Kidney (tissue), 22 donors: ENCODE measurements at places on chromosomes 4 and X.

DNA sequence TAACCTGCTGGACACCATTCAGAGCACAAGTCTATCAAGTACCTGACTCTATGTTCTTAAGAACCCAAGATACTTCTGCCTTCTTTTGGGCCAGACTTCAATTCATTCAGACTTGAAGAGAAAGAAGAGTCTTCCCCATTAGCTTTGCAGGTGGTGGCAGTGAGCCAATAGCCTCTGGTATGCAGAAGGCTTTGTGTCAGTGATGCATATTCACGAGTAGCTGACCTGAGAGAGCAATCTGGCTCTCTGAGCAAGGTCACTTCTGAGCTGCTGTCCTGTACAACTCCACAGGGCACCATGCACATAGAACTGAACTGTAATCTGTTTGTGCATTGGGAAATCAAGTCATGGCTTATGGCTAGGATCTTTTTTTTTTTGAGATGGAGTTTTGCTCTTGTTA, 39.9 kb upstream of the SPINK2 start:
- no peak for DNase-seq

DNA sequence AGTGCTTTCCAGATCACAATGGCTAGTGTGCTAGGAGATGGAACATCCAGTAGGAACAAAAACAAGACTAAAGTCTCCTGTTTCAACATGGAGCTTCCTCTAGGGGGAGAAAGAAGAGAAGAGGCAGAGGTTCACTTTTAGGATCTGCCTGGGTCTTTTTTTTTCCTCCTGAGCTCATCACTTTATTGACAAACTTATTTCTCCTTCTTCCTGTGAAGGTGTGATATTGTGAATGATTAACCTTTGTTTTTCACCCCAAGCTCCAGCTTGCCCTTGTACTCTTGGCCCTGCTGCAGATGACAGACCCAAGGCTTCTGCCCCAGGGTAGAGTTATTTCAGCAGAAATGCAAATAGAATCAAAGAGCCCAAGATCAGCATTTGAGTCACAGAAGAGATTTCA, 13.5 kb downstream of the PAGE4 start:
- DNase-seq, result no peak

GRCh38 chr4:105710012-105710600, 1.5 kb downstream of the GSTCD start:
- peak; percentile 2 for DNase-seq

GRCh38 chr4:1404573-1405253, 1.5 kb downstream of the NKX1-1 start:
- DNase-seq, result peak; percentile 58

DNA sequence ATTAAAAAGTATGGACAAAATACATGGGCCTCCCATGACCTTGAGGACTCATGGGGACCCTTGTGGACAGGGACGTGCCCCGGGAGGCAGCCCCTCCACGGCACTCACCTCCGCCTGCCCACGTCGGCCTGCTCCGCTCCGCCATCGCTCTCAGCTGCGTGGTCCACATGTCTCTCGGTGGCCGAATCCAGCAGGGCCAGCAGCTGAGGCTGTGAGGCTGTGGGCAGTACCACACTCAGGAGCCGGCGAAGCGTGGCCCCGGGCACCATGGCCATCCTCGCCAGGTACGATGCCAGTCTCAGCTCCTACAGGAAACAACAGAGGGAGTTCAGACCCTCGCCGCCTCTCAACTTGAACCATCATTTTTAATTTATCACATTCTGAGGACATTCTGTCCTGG, 140.0 kb downstream of the EVC2 start:
- DNase-seq, result no peak

DNA sequence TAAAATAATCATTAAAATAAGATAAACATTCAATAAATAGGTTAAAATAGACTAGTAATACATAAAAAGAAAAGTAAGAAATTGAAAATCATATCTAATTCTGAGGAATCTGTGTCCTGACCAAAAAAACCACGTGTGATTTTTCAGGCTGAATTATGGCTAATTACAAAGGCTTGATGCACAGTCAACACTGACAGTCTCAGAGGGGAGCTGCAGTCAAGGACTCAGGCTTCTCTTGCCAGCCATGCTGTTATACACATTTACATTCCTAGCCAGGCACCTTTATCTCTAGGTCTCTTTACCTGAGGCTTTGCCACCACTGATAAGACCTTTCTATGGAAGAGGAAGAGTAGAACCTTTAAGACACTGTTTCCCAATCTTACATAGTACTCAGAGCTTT, 1737.7 kb upstream of the PCDH10 start:
- no peak for DNase-seq

DNA sequence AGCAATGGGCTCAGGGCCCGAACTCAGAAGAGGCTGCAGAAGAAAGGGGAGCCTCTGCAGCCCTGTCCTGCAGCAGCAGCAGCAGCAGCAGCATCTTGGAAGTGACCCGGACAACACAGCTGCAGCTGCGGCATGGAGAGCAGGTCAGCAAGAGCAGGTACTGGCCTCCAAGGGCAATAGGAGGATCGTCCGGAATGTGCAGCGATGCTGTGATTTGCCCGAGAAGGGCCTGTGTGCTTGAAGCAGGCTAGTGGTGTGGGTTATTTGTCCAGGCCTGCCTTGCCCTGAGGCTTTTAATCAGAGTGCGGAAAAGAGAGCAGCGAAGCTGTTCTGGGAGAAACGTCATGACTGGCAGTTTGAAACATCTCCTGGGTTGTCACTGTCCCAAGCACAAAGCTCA, 126.0 kb downstream of the F11 start:
- no peak for DNase-seq

- DNase-seq, result peak; percentile 25
Measured at GRCh38 chr4:7399440-7400234, 35.1 kb downstream of the PSAPL1 start.

DNA sequence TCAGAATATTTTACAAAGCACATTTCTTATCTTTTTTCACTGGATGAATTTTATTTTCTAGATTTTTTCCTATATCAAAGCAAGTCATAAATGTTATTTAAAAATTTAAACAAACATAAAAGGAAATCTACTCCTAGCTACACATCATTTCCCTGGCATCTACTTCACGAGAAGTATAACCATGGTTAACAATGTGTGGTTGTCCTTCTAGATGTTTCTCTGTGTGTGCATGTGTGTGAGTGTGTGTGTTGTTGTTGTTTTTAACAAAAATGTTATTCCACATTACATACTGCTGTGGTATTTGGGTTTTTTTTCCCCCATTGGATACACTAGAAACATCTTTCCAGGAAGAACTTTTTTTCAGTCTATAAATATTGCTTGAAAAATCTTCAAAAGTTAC, 103.1 kb downstream of the CHIC2 start:
- no peak for DNase-seq

DNA sequence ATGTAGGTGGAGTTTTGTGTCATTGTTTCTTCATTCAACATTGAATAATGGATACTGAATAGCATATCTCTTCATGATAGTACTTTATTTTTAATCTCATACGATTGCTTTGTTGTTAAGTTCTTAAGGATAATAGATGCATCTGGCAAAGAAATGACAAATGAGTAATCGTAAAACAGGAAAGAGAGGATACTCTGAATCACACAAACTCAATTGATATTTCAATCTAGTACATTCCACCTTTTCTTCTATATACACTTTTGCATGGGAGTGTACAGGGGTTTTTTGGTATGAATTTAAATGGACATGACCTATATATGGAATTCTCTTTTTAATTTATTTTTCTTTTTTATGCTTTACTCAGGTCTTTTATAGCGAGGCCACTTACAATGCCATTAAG, 186.9 kb upstream of the STK26 start:
- DNase-seq, result no peak

DNA sequence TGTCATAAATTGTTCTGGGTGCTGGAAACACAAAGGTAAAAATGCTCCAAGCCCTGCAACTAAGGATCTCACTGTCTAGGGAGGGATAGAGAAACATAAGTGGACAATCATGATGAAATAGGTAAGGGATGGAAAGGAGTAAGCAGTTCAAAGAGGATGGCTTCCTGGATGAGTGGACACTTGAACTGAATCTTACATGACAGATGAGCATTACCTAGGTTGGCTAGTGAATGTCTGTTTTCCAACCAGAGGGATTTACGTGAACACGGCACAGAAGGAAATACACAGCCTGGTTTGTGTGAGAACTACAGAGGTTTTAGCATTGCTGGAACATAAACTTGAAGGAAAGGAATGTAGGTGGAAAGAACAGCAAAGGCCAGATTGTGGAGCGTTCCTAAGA, 150.2 kb upstream of the GALNT7 start:
- DNase-seq, result no peak

GRCh38 chrX:9339603-9340491, 125.0 kb upstream of the TBL1X start:
- no peak for DNase-seq

DNA sequence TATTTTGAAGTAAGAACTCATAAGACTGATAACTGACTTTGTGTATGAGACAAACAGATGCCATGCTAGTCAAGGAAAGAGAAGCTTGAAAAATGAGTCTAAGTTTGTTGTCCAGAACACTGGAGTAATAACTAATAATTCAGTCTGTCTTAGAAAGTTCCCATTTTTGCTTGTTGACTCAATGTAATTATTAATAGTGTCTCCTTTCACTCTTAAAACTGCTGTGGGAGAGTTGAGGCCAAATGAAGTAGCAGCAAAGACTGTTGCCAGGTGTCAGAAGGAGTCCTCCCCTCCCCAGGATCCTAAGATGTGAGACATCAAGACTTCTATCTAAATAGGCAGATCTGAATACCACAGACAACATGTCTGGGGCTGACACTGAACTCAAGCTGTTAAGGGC, 20.8 kb upstream of the FAM13A start:
- DNase-seq, result no peak

DNA sequence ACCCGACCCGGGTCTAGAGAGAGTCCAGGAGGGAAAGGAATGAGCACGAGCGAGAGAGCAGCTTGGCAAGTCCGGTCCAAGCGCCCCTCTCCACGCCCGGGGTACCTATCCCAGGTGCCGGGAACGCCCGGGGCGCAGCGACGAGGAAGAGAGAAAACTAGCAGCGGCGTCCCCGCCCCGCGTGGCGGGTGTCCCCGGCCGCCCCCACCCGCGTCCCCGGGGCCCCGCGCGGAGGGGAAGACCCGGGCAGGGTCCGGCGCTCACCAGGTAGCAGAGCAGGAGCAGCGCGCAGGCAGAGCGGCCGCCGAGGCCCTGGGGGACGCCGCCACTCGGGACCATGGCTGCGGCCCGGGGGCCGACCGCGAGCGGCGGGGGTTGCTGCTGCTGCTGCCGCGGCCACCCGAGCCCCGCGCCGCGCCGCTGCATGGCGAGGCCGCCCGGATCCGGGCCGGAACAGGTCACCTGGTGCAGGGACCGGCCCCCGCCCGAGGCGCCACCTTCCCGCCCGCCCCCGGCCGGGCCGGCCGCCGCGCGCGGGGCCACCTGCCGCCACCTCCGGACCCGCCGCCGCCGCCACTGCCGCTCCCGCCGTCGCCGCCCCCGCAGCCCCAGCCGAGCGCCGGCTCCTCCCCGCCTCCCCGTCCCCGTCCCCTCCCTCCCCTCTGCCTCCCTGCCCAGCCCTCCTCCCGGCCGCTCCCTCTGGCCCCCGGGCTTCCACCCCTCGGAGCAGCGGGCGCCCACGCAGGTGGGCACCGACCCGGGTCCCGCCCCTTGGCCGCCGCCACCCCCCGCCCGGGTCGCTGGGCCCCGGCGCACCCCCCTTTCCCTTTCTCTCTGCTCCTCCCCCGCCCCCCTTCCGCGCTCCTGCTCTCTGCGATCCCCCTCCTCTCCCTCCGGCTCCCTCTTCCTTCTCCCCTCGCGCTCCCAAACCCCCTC, at the start of gene SEL1L3:
TSS of gene SEL1L3 (minus strand) at position 578 of the 936 bp plus-strand sequence. CDS start at position 426, 152 bp downstream.
- peak; percentile 68 for DNase-seq

DNA sequence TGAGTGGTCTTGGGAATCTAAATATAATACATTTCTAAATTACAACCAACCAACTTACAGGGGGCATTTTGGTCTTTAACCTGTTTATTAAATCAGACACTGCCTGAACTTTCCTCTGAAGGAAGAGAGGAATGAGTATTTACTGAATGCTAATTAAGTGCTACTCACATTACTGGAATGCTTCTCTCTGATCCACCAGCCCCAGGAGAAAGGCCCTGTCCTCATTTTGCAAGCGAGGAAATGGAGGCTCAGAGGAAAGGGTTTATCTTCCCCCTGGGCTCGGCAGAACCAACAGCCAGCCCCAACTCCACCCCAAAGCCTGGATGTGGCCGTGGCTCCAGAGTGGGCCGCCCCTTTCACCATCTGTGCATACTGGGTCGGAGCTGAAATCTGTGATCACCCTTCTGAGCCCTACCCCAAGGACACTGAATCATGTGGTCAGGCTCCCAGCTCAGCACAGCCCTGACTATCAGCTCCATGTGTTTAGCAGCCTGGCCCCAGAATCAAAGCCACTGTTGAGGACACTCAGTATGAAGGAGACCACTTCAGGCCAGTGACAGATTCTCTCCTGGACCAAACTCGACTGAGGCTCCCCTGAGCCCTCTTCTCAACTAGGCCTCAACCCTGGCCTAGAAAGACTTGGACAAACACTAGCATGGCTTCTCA, 56.7 kb upstream of the ENPP6 start:
- DNase-seq, result no peak

DNA sequence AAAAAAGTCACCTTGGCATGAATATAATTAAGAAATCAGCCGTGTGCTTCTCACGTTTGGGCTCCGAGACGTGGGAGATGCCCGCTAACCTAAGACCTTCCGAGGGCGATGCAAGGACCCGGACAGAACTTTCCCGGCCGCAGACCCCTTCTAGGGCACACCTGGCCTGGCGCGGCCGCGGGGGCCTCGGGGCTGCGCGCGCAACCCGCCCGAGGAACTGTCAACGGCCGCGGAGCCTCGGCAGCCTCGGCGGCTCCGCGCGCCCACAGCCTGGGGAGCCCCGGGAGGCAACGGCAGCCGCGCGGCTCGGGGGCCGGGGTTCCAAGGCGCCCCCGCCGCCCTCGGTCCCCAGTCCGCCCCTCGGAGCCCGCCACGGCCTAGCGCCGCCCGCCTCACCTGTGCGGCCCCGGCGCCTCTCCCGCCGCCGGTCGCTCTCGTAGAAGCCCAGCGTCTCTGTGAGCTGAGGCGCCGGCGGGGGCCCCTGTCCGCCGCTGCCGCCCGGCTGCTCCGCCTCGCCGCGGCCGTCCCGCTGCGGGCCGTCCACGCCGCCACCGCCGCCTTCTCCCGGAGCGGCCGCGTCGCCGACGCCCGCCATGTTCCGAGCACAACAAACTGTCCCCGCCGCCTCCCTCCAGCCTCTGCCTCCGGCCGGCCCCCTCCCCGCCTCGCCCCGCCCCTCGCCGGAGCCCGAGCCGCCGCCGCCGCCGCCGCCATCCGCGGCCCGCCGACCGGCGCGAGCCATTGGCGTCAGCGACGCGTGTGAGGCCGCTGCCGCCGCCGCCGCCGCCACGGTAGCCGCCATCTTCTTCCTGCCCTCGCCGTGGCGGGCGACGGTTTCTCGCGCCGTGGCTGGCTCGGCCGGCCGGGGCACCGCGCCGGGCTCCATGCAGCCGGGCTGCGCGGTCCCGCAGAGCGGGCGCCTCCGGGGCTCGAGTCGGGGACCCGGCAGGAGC, at the start of gene TAPT1:
TSS of gene TAPT1 (minus strand) at position 609 of the 953 bp plus-strand sequence. CDS start at position 595, 14 bp downstream.
- peak; percentile 79 for DNase-seq

DNA sequence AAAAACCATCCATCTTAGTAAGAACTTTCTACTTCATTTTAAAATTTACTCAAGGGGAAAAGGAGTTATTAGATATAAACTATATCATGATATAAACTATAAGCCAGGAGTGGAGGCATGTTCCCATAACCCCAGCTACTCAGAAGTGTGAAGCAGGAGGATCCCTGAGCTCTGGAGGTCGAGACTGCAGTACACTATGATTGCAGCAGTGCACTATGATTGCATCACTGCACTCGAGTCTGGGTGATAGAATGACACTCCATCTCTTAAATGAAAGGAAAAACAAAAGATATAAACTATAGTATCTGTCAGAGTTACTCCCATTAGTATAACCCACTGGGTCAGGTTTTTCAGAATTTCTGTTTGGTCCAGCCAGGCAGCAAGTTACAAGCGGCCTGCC, 47.6 kb downstream of the RPS3A start:
- DNase-seq, result no peak
